ENCODE measurements at places on chromosomes 5 and 9. TPM values are rescaled to one million over a fixed set of nuclear protein-coding genes. Genes with fewer than 3 reads are reported as not detected.

CD274 gene
- 20.7 TPM for total RNA-seq

CYLC2 gene
- total RNA-seq: not detected

KIF4B gene
- total RNA-seq: 0.05 TPM

CATSPER3 gene
- not detected for total RNA-seq

EPB41L4A gene
- total RNA-seq: 26.1 TPM

SLC45A2 gene
- total RNA-seq: not detected

CDKN2B-AS1 gene
- total RNA-seq: 3.9 TPM

KCTD16 gene
- 1.1 TPM for total RNA-seq

SURF6 gene
- 31.4 TPM for total RNA-seq

PRKACG gene
- not detected for total RNA-seq

IL4 gene
- not detected for total RNA-seq

HEMGN gene
- not detected for total RNA-seq

RASGEF1C gene
- total RNA-seq: not detected

PLEKHG4B gene
- 0.15 TPM for total RNA-seq

RAI14 gene
- 174 TPM for total RNA-seq

C5orf52 gene
- not detected for total RNA-seq

SH3RF2 gene
- total RNA-seq: 8.1 TPM

ADCY2 gene
- not detected for total RNA-seq

GARIN3 gene
- not detected for total RNA-seq

F12 gene
- 3.1 TPM for total RNA-seq

PIP5K1B gene
- total RNA-seq: 0.15 TPM

N4BP3 gene
- 2.6 TPM for total RNA-seq

CRHBP gene
- not detected for total RNA-seq

FBXO10 gene
- 12.1 TPM for total RNA-seq

CORO2A gene
- total RNA-seq: 4.9 TPM

CCDC183 gene
- total RNA-seq: 0.94 TPM

GABRG2 gene
- not detected for total RNA-seq

PCDH1 gene
- total RNA-seq: 10.6 TPM
